ENCODE measurements at places on chromosomes 2 and 18. TPM values are rescaled to one million over a fixed set of nuclear protein-coding genes. Genes with fewer than 3 reads are reported as not detected.

Gene SH2D6
- total RNA-seq, result 0.97 TPM

Gene ACADL
- 45.4 TPM for total RNA-seq

Gene GCC2
- 52.4 TPM for total RNA-seq

Gene TRIM43
- total RNA-seq, result not detected

Gene CEP68
- total RNA-seq, result 12.6 TPM

Gene CFC1
- total RNA-seq, result not detected

Gene TUBB6
- total RNA-seq, result 92.9 TPM

Gene HAAO
- total RNA-seq, result 6.1 TPM

Gene PCARE
- total RNA-seq, result 0.95 TPM

Gene REG1A
- total RNA-seq, result not detected

Gene ABCB11
- 0.32 TPM for total RNA-seq

Gene OSR1
- total RNA-seq, result 15.5 TPM

Gene TOGARAM2
- total RNA-seq, result 15.4 TPM

Gene FNDC4
- total RNA-seq, result 1.6 TPM

Gene STPG4
- total RNA-seq, result 0.77 TPM
